ENCODE measurements at places on chromosomes 2 and 18. TPM values are rescaled to one million over a fixed set of nuclear protein-coding genes. Genes with fewer than 3 reads are reported as not detected.

- no peak for DNase-seq
These were observed 367.3 kb upstream of the SALL3 start for GRCh38 chr18:78612318-78612717.

Gene UBE2F
- 56.8 TPM for total RNA-seq

GRCh38 chr18:57806978-57807285, 3.8 kb upstream of the ATP8B1 start:
- DNase-seq, result peak; percentile 84

Gene PPP1R1C
- 1.2 TPM for total RNA-seq

Gene RNPEPL1
- total RNA-seq, result 22.7 TPM

Gene ACADL
- total RNA-seq, result 2.3 TPM

- no peak for DNase-seq
These were observed 70.5 kb downstream of the SFXN5 start for GRCh38 chr2:73000808-73001570.

GRCh38 chr2:221958224-221958623, 340.6 kb downstream of the PAX3 start:
- DNase-seq, result no peak

Gene KANSL3
- total RNA-seq, result 26.7 TPM

GRCh38 chr18:50203801-50204604, 9.1 kb upstream of the MYO5B start:
- DNase-seq, result peak; percentile 3

DNA sequence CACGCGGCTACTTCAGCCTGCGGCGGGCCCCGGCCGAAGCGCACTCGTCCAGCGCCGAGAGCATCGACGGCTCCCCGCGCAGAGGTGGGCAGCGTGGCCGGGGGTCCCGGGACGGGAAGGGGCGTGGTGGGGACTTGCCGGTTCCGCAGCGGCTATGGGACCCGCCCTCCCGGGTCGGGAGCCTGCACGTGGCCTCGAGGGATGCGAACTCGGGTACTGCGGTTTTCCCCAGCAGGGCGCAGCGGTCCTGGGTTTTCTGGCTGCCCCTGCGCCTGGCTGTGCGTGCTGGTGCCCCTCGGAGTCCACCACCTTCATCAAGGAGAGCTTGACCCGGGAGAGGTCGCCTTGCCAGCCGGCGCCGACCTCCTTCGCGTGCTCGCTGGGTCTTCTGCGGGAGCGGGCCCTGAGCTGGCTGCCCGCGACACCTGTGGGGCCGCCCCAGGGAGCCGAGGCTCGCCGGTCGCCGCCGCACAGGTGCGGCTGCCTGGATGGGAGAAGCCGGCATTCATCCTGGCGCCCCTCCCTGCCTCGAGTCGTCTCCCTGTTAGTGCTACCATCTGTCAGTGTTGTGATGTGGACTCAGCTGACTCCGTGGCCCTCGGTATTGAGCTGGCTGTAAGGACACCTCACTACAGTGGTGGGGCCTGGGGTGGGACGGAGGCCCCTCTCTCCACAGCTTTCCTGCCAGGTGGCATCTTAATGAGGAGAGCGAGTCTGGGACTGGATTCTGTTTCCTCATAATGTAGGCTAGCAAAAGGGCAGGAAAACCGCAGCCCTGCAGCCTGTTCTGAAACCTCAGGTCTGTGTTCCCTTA, 177.3 kb downstream of the AGAP1 start:
- DNase-seq, result no peak

GRCh38 chr2:241703032-241703604, 1.3 kb downstream of the ING5 start:
- DNase-seq, result no peak

DNA sequence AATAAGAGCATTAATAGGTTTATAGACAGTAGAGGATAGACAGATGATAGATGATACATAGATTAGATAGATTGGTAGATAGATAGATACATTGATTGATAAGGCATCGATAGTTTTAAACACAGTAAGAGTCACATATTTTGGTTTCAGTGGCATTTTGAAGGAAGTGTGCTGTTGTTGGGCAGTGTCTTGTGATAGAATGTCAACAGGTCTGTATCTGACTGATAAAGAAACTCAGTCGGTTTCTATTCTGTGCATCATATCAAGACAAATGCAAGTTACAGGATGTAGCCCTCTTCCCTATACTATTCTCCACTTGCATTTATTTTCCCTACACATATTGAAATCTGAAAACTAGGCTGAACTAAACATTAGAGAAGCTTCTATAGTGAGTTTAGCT, 1229.0 kb upstream of the ZEB2 start:
- no peak for DNase-seq

Gene GPR155
- 11.0 TPM for total RNA-seq

- peak; percentile 55 for DNase-seq
These were observed 592 bp downstream of the ME2 start for GRCh38 chr18:50879302-50880118.

DNA sequence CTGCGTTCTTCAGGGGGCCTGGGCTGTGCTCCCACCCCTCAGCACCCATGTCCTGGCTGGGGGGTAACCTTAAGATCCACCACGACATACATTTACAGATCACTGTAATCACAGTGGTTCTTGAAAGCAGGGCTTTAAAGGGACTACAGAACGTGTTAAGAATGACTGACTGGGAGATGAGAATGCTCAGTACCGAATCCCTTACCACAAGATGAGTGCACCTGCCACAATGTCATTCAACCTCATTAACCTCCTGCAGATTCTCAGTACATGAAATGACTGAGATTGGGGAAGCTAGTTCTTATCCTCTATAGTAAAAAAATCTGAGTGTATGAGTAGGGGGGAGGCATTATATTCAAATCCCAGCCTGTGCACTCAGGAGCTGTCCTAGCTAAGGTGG, 10.5 kb upstream of the PIEZO2 start:
- no peak for DNase-seq

DNA sequence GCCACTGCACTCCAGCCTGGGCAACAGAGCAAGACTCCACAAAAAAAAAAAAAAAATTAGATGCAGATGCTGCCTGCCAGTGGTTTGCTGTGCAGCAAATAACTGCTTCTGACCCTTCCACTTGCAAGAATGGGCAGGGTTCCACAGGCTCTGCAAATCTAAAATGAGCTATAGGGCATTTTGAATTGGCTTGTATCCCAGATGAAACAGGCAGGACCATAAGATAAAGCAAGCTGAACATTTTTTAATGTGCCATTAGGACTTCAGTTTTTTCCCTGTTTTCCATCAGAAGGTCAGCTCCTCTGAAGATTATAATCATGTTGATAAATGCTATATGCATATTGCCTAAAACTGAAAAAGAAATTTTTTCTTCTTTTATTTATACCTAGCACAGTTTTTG, 15.7 kb upstream of the FZD7 start:
- DNase-seq, result no peak

DNA sequence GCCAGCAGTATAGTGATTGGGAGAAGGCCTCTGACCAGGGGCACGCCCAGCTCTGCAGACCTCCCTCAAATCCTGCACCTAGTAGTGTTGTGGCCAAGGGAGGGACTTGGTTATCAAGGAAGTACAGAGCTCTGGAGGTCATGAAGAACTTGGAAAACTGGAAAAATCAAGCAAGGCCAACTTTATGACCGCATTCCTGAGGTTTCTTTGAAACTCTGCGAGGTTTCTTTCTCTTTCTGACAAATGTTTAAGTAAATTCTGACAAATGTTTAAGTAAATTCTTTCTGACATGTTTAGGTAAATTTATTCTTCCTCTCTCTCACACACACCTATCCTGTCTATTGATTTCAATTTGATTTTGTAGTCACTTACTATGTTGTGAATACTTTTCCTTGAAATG, 31.0 kb downstream of the CLIP4 start:
- no peak for DNase-seq

Gene UGT1A10
- total RNA-seq, result not detected

DNA sequence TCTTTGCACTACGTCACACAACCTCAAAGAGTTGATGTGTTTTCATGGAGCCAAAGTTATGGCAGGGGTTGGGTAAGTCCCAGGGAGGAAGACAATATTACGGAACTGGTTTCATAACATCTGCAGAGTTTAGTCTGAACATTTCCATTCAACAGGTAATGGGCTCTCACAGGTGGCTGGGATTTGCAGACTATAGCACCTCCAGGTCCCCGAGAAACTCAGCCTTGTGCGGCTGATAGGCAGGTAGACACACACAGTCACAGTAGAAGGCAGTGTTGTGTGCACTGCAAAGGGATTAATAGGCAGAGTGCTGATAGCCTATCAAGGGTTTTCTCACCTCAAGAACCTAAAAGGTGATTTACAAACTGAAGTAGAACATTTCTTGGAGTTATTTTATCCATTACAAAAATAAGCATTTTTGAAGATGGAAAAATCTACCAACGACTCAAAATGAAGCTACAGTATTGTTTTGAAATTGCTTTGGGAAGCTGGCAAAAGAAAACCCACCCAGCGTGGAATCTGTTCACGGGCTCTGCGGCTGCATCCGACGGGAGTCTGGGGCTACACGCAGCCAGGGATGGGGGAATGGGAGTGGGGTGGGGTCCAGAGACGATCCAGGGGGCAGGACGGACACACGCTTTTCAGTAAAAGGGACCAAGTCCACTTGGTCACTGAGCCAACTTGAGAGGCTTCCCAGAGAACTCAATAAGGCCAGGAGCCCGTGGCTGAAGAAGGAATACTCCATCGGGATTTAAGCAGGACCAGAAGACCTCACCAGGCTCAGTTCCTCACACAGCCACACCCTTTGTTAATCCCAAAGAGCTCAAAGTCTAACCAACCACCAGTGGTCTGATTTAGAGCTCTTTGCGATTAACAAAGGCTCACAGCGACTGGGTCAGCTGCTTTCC, 82.9 kb downstream of the CHRNA1 start:
- DNase-seq, result no peak

DNA sequence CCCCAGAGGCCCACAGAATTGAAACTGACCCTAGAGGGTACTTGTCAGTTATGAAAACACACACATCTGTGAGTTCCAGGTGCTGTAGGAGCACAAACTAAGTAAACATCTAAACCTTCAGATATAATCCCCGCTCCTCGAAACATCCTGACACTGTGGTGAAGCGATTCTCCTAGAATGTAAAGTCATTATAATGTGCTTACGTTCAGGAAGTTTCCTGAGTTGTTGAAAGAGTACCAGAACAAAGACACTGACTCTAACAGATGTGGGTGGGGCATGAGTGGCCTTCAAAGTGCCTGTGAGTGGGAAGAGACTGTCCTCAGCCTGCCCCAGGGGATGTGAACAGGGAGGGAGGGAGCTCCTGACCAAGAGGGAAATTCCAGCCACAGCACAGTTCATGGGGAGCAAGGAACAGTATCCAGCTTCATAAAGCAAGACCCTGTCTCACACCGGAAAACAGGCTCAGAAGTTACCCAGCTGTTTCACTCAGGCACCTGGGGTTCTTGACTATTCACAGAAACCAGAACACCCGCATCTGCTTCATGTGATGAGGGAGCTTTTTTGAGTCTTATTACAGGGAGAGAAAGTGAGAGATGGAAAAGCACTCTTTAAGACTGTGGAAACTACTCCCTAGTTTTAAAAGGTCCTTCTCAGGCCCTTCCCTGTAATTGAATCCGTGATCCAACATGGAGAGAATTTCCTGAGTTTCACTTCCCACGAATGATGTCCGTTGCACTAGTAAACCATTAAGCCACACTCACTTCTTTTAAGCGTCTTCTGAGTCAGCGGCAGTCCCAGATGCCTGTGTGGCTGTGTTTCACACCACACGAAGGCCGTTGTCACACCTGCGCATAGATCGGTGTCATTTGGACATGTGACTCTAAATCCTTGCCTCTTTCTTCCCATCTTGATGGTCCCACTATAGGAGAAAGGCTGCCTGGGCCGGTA, 88.6 kb upstream of the EML6 start:
- peak; percentile 68 for DNase-seq

Gene DSG4
- not detected for total RNA-seq

Gene TMEM37
- total RNA-seq, result 3.3 TPM

Gene TMEM87B
- 27.2 TPM for total RNA-seq

Gene AQP12A
- not detected for total RNA-seq

- DNase-seq, result peak; percentile 93
These were observed 11.8 kb upstream of the ATOH8 start for GRCh38 chr2:85741833-85742455.

- no peak for DNase-seq
These were observed 169.6 kb upstream of the HAAO start for GRCh38 chr2:42961961-42962360.

Gene CRACDL
- total RNA-seq, result 5.7 TPM

Gene RPRM
- total RNA-seq, result 0.53 TPM

Gene GAL3ST2
- total RNA-seq, result not detected

- DNase-seq, result peak; percentile 10
These were observed 206.2 kb downstream of the RTP5 start for GRCh38 chr2:242075696-242076095.

Gene POU3F3
- 0.09 TPM for total RNA-seq

Gene BMP10
- total RNA-seq, result not detected

GRCh38 chr18:68532328-68532885, 182.5 kb downstream of the TMX3 start:
- no peak for DNase-seq

- no peak for DNase-seq
These were observed 452.4 kb downstream of the ZEB2 start for GRCh38 chr2:144067506-144067905.

Gene SOWAHC
- 16.5 TPM for total RNA-seq

GRCh38 chr2:180519276-180519675, 461.1 kb upstream of the UBE2E3 start:
- peak; percentile 59 for DNase-seq

Gene LOXHD1
- total RNA-seq, result not detected

GRCh38 chr2:96135621-96136020, 2.7 kb downstream of the ASTL start:
- no peak for DNase-seq

Gene HAAO
- total RNA-seq, result 1.3 TPM

DNA sequence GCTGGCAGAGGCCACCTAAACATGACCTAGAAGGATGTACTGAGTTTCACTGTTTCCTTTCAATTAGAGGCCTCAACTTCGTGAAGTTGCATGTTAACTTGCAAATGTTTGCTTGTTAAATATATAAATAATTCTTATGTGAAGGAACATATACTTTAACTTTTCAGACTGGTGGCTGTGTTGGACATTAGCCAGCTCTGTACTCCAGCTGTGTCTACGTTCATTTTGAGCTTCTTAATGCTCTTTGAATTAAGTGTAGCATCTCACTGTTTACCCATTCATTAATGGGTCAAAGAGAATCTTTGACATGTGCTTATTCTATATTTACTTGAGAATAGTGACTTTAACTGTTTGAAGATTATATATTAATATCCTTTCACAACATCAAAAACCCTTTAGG, 823.2 kb upstream of the ID2 start:
- no peak for DNase-seq

DNA sequence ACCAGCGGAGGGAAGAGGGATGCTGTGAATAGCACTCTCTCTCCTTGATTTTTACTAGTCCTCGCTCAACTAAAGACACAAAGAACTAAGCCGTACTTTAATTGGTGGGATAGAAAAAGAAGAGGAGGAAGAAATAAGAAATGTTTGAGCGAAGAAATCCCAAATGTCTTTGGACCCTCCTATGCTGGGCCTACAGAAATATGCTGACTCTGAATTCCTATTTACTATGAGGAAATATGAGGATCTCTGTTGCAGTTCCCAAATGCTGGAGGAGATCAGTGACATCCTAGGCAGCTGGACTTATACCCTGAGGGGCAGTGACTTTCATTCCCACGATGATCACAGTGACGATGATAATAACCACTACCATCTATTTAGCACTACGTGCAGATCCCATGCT, 16.6 kb upstream of the PIEZO2 start:
- DNase-seq, result no peak

- peak; percentile 48 for DNase-seq
These were observed 175.8 kb downstream of the IRS1 start for GRCh38 chr2:226623587-226624368.

Gene WBP1
- 58.3 TPM for total RNA-seq

Data from astrocyte (in vitro differentiated cells and primary cell).